ENCODE measurements at places on chromosomes 11 and 22.
A peak's percentile ranks its signal among the peaks of the same experiment; 100 is the strongest.

DNA sequence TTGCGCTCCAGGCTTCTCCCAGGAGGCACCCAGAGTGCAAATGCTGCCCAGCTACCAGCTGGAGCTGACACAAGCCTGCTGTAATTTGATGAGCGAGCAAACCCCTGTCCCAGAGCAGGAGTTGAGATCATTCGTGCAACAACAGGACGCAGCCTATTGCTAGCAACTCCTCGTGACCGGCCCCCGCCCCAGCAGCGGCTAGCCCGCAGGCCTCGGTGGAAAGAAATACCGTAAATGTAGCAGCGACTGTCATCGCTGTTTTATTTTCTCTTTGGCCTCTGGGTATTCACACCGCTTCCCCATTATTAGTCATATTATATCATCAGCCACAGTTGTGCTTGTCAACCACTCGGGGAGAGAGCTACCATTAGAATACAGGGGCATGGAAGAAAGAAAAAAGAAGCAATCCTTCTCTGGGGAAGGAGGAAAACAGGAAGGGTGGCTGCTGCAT lies 59.2 kb upstream of the ATXN10 start:
- DNase-seq, result no peak

GRCh38 chr11:28838741-28839140 lies 730.6 kb downstream of the METTL15 start:
- no peak for DNase-seq

GRCh38 chr11:94128291-94128745 lies 323 bp upstream of the PANX1 start:
- DNase-seq, result no peak

- no peak for DNase-seq
These were observed 958.7 kb upstream of the FAT3 start for GRCh38 chr11:91265946-91266345.

DNA sequence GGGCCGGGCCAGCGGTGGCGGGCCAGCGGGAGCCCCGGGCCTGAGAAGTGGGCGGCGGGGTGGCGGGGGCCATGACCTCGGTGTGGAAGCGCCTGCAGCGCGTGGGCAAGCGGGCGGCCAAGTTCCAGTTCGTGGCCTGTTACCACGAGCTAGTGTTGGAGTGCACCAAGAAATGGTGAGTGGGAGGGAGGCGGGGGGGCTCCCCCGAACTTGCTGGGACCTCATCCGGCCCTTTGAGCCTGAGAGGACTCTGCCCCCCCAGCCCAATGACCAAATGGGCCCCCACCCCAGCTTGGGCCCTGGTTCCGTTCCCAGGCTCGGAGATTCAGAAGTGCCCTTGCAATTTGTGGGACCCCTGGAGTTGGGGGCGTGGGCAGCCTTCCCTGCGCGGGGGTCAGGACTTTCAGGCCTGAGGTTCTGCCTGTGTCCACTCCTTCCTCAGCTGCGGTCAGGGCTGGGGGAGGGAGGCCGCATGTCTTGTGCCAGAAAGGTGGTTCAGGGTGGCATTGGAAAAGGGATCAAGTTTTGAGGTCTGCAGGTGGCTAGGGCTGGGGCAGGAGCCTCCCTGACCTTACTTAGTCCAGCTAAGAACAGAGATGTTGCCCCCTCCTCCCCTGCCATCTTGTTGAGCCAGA lies 496 bp downstream of the EHBP1L1 start:
- DNase-seq, result no peak

- no peak for DNase-seq
These were observed 71.2 kb upstream of the TP53AIP1 start for GRCh38 chr11:129013737-129014475.

DNA sequence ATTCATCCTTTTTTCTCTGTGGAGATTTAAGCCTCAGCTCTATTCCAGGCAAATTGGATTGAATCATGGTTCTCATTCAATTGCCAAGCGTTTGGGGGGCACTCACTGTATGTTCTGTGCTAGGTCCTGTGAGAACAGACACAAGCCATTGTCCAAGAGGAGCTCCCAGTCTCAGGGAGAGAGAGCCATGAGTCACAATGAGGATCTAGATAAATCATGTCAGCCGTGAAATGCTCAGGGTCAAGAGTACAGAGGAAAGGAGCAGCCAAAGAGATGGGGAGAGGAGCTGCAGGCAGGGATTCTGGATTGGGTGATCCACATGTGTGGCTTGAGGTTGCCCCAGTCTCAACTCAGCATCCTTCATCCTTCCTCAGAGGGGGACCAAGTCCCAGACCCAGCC lies 93.6 kb downstream of the FEZ1 start:
- no peak for DNase-seq

DNA sequence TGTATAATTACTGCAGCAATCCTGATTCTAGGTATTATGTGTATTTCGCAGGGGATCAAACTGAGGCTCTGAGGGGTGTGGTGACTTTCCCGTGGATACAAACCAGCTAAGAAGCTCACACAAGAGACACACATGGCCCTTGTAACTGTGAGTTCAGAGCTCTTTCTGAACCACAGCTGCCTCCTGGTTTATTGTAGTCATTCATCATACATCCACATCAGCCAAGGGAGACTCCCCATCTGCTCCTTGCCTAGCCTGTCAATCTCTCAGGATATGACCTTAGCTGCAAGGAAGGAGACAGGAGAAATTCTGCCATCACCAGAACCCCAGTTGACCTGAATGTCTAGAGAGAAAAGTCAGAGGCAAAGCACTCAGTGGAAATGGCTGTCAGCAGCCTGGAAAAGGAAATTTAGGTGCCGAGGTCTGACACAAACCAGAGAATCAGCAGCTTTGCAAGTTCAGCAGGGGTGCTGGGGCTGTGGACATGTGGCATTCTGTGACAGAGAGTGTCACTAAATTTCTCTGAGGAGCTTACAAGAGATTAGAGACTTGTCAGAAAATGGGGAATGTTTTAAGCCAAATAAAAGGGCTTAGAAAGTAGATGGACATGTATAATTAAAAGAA lies 209.5 kb downstream of the AASDHPPT start:
- no peak for DNase-seq

DNA sequence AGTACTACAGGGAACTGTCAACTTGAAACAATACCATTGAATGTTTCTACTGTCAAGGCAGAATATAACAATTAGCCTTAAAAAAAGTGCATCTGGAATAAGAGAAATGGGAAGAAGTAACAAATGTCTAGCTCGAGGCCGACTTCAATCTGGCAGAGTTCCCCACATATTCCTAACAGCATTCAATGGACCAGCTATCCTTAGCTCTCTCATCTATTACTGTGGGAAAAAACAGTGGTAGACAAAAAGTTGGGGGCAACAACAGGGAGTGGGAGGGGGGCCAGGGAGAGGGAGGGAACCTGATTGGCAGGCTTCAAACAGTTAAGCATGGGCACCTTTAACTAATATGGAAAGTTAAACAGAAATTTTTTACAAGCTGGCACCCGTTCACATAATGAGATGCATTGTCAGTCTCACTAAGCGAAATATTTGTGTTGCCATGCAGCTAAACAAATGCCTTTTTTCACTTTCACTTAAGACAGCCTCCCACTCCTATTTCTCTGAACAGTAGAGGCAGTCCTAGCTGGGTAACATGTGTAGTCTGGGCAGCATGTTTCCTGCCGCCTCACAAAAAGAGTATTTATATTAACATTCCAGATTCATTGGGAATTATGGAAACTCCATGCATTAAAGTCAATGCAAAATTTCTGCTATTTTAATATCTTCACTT lies 62.2 kb upstream of the SOX6 start:
- DNase-seq, result no peak

DNA sequence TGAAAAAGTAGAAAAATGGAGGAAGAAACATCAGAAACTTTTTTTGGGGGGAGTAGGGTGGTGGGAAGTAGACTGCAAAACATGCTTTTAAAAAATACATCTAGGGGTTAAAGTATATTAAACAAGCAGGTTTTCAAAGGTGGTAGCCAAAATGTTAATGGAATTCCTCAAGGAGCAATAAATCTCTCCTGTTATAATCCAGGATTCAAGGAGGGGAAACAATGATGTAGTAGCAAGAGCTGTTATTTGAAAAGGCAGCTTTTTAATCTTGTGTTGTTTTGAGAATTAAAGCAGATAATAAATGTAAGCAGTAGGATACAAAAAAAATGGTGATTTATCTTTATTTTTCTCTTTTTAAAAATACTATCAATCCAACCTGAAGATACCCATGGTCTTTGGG lies 736.5 kb upstream of the CCDC90B start:
- DNase-seq, result no peak

- peak; percentile 65 for DNase-seq
These were observed 23.9 kb upstream of the SCGB1A1 start for GRCh38 chr11:62394825-62395538.

GRCh38 chr11:56122073-56122472 lies at the start of gene OR8H3:
Gene OR8H3 (plus strand): TSS chr11:56122373. CDS start chr11:56122373, 0 bp downstream.
- DNase-seq, result no peak

DNA sequence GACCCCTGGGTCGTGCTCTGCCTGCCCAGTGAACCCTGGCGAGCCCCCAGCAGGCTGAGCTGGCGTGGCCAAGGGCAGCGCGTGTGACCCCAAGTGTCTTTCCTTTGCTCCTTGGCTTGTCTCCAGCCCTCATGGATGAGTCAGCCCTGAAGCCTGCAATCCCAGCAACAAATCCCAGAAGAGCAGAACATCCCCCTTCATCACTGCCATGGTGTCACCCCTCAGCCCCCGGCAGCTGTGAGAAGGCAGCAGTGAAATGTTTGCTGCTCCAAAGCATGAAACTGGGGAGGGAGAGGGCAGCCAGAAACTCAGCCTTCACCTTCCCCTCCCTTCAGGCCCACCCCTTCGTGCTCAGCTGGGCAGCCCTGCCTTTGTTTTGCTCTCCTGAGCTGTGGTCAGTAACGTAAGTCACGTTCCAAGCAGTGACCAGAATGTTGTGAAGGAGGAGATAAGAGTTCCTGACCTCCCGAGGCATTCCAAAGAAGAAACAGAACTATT lies 29.8 kb downstream of the ADAMTS15 start:
- DNase-seq, result no peak

DNA sequence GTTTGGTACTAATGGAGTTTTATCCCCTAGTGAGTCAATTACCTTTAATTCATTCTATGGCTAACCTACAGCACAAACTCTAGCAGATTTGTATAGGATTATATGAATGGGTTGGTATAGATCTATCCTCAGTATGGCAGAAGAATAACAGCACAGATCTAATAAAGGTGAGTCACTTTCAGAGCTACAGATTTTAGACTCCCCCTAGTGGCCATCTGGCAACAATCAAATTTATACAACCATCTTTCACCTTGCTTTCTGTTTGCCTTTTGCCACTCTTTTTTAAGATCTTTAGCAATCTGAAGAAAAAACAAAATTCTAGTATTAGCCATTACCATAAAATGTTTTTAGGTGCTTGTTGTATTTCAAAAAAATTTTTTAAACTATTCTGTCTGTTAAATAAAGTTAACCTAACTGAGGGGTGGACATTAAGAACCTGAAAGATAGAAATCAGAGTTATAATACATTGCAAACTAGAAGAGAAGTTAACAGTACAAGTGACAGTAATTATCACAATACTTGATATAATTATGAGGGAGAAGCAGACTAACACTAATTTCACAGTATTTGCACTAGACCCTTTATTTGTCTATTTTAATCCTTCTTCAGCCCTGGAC lies 25.8 kb downstream of the DDIAS start:
- peak; percentile 24 for DNase-seq

- DNase-seq, result no peak
These were observed 145.6 kb downstream of the EFCAB6 start for GRCh38 chr22:43666457-43666856.

- no peak for DNase-seq
These were observed 4.4 kb upstream of the MUC5AC start for GRCh38 chr11:1153105-1153950.

- no peak for DNase-seq
These were observed 45.3 kb upstream of the NECTIN1 start for GRCh38 chr11:119774172-119774763.

DNA sequence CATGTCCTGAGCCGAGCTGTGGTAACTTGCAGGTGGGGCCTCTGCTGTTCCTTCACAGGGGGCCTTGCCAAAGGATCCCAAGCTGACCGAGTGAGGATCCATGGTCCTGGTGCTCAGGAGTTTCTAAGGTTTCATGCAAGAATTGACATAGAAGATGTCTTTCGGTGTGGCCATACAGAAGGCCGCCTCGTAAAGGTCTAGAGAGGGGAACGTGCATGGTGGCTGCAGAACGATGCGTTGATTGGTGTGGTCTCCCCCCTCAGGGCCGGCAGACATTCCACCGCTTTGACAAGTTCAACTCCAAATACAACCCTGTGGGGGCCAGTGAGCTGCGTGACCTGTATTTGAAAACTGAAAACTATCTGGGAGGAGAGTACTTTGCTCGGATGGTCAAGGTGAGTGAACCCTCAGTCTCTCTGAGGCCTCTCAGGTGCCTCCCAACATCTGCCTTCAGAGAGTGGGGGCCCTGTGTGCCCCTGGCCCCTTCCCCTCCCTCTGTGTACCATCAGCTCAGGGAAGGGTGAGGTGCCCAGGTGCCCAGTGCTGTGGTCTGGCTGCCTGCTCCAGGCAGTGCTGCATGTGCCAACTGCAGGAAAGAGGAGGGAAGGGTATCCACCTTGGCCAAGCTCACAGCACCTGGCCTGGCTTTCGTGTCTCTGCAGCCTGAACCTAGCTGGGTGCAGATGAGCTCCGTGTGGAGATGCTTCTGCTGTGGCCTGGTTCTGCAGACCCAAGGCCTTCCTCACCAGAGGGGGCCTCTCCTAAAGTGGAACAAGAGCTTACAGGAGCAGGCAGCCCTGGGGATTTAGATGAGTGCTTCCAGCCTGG lies 39.8 kb downstream of the AMPD3 start:
- no peak for DNase-seq

DNA sequence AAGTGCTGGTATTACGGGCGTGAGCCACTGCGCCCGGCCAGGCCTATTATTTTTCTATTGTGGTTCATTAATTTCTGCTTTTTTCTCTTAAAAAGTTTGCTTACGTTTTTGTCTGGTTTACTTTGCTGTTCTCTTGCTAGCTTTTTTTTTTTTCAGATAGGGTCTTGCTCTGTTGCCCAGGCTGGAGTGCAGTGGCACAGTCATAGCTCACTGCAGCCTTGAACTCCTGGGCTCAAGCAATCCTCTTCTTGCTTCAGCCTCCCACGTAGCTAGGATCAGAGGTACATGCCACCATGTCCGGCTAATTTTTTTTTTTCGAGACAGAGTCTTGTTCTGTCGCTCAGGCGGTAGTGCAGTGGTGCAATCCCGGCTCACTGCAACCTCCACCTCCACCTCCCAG lies 18.7 kb downstream of the F2 start:
- DNase-seq, result no peak

GRCh38 chr11:87215236-87215635 lies 177.5 kb downstream of the TMEM135 start:
- DNase-seq, result no peak

DNA sequence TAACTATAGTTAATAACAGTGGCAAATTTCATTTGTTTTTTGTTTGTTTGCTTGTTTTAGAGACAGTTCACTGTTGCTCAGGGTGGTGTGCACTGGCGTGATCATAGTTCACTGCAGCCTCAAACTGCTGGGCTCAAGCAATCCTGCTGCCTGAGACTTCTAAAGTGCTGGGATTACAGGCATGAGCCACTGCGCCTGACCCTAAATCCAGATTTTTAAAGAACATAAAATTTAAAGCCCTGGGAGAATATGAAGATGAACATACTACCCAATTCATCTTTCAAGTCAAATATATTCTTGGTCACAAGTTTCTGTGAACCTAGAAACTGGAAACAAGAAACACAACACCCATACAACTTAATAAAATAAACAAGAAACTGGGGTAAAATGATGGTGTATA lies 28.1 kb downstream of the RRAS2 start:
- no peak for DNase-seq

GRCh38 chr11:74050465-74050864 lies 41.6 kb upstream of the UCP3 start:
- no peak for DNase-seq

GRCh38 chr11:46461461-46461927 lies 69.9 kb upstream of the CHRM4 start:
- no peak for DNase-seq
